ENCODE measurements at places on chromosomes 4 and X.

- no peak for DNase-seq
These were observed 305.9 kb upstream of the HAND2 start for GRCh38 chr4:173835903-173836302.

GRCh38 chr4:20252656-20253282, 1.1 kb downstream of the SLIT2 start:
- peak; percentile 10 for DNase-seq

DNA sequence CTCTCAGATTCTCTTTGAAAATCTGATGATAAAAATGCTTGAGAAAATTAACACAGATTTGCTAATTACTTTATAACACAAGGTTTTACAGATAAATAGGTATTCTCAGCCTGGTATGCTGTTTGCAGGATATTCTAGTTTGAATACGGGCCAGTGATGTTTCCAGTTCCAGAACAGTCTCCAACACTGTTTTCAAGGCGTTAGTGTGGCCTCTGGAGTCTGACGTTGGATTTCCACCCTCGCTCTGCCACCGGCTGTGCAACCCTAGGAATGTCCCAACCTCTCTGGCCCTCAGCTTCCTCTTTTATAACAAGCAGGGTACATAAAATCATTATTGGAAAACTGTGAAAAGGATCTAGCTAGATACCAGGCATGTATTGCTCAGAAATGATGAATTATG, 23.8 kb upstream of the CYP4V2 start:
- DNase-seq = no peak

GRCh38 chrX:15499976-15500375, 631 bp upstream of the BMX start:
- no peak for DNase-seq

DNA sequence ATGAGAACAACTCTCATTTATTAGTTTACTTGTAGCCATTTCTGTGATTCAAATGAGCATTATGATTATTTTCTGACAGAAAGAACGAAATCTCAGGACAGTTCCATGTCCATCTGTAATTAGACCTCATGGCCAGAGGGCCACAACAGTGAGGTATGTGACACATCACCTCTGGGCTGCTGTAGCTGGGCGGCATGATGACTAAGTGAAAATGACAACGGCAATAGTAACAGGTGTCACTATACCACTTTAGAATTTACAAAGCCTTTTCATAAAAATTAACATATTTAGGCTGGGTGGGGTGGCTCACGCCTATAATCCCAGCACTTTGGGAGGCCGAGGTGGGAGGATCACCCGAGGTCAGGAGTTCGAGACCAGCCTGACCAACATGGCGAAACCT, 252.6 kb downstream of the CBR4 start:
- DNase-seq = no peak

GRCh38 chrX:46407753-46408130, 137.5 kb downstream of the ZNF674 start:
- DNase-seq = no peak

GRCh38 chr4:181189751-181190150, 1053.5 kb upstream of the TENM3 start:
- DNase-seq = no peak

- DNase-seq = no peak
These were observed 288.8 kb downstream of the CENPC start for GRCh38 chr4:67256388-67257043.

DNA sequence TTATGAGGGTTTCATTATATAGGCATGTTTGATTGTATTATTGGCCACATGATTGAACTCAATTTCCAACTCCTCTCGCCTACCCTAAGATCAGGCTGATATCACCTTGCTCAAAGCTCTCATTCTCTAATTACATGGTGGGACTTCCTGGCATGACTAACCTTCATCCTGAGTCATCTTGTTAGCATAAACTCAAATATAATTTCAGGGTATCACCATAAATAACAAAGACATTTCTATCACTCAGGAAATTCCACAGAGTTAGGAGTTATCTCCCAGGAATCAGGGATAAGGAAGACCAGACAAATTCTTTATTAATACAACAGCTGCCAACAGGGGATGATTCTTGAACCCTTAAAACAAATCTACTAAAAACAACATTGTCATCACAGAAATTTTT, 90.7 kb downstream of the NDST3 start:
- DNase-seq = no peak

- no peak for DNase-seq
These were observed 15.7 kb downstream of the CFAP99 start for GRCh38 chr4:2434420-2434819.

- DNase-seq = no peak
These were observed 35.4 kb downstream of the DCHS2 start for GRCh38 chr4:154456240-154456639.

DNA sequence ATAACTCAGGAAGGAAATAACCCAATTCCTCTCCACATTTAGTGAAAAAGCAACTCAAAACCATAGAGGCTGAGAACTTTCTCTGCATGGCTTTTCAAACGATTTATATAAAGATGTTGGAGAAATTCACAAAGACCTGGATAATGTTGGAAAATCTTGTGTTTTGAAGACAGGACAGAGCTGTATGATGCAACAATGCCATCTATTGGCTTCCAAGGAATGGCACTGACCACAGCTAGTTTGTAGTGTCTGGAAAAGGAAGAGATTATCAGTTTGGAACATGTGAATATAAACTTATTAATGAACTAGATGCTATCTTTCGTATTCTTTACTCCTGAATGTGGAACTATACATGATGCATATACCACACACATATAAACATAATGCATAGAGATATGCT, 503.6 kb downstream of the IL1RAPL1 start:
- DNase-seq = no peak

GRCh38 chr4:11821772-11822430, 393.2 kb upstream of the HS3ST1 start:
- DNase-seq = no peak

GRCh38 chr4:3819210-3819919, 53.2 kb downstream of the ADRA2C start:
- DNase-seq = no peak

- DNase-seq = no peak
These were observed 52.3 kb downstream of the PALLD start for GRCh38 chr4:168549143-168549542.

DNA sequence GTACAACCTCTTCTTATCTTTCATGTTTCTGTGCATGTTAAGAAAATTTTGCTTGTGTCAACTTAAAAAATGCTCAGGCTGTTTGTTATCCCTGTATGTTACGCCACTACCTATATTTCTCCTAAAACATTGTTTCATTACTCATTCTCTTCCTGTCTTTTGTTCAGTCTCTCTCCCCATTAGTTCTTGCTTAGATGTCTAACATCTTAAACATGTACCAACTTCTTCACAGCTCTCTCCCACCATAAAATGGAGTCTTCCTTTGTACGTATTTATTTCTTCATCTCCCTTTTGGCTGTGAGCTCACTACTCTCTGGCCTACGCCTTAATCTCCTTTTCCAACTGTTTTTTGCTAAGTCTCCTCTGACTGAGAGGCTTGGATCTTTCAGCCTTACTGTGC, 36.4 kb downstream of the PCDH7 start:
- no peak for DNase-seq

- DNase-seq = no peak
These were observed 182.7 kb upstream of the FAT4 start for GRCh38 chr4:125131891-125132680.

DNA sequence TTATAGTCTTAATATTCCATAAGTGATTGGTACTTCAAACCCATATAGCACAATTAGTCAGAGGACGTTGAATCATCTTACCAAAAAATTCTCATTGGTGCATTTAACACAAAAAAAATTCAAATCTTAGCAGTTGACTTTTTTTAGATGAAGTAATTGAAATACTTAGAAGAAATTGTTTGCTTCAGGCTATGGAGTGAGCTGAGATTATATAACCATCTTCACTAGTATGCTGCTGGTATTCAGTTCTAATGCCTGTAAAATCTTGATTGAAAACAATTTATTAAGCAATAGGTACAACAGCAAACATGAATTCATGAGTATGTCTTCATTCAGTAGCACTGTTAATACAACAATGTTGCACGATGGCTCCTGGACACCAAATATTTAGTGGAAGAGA, 250.0 kb downstream of the GPM6A start:
- DNase-seq = no peak

- DNase-seq = no peak
These were observed 144.7 kb downstream of the FRMPD4 start for GRCh38 chrX:12282991-12283390.

DNA sequence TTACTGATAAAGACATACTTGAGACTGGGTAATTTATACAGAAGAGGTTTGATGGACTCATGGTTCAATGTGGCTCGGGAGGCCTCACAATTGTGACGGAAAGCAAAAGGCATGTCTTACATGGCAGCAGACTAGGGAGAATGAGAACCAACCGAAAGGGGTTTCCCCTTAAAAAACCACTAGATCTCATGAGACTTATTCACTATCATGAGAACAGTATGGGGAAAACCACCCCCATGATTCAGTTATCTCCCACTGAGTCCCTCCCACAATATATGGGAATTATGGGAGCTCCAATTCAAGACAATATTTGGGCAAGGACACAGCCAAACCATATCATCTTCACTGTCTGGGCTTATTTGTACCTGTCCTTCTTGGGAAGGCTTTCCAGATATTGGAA, 22.8 kb upstream of the MUC7 start:
- DNase-seq = no peak

GRCh38 chr4:41873380-41874295, 61.6 kb upstream of the TMEM33 start:
- DNase-seq = no peak

GRCh38 chr4:89303177-89303576, 4.4 kb downstream of the GPRIN3 start:
- no peak for DNase-seq

GRCh38 chr4:128311659-128312403, 24.2 kb upstream of the PGRMC2 start:
- no peak for DNase-seq
